Cardiac septum (tissue), 1 donor: ENCODE measurements at places on chromosomes 7 and 10. TPM values are rescaled to one million over a fixed set of nuclear protein-coding genes. Genes with fewer than 3 reads are reported as not detected.

WIPF3 gene
- total RNA-seq = 11.6 TPM

GRID1 gene
- 3.0 TPM for total RNA-seq

FRMD4A gene
- 23.7 TPM for total RNA-seq

ZNF735 gene
- not detected for total RNA-seq

PDZD7 gene
- 0.40 TPM for total RNA-seq

ZPBP gene
- total RNA-seq = not detected

VWA2 gene
- not detected for total RNA-seq

BEND7 gene
- 14.0 TPM for total RNA-seq

GRCh38 chr7:106522696-106523095, 138.3 kb downstream of the CCDC71L start:
- no peak for DNase-seq

DNA sequence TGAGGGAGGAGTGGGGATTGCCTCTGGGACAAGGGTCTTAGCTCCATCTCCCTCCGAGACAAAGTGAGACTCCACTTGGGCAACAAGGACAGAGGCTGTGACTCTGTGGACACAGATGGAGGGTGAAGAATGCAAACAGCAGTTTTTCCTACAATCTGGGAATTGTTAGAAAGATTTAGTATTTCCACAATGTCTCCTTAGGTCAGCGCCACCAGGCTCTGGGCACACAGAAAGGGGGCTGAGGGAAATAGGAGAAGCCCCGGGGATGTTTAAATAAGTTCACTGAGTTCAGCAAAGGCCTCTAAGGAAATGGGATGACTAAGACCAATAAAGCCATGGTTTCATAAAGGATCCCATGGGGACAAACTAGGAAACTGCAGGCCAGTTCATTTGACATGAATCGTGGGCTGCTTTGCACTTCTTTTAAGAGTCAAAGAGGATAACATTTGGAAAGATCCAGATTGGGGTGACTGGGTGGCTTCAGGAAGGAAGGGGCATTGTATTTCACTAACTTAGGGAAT, 219.8 kb upstream of the GLI3 start:
- DNase-seq = no peak

DNA sequence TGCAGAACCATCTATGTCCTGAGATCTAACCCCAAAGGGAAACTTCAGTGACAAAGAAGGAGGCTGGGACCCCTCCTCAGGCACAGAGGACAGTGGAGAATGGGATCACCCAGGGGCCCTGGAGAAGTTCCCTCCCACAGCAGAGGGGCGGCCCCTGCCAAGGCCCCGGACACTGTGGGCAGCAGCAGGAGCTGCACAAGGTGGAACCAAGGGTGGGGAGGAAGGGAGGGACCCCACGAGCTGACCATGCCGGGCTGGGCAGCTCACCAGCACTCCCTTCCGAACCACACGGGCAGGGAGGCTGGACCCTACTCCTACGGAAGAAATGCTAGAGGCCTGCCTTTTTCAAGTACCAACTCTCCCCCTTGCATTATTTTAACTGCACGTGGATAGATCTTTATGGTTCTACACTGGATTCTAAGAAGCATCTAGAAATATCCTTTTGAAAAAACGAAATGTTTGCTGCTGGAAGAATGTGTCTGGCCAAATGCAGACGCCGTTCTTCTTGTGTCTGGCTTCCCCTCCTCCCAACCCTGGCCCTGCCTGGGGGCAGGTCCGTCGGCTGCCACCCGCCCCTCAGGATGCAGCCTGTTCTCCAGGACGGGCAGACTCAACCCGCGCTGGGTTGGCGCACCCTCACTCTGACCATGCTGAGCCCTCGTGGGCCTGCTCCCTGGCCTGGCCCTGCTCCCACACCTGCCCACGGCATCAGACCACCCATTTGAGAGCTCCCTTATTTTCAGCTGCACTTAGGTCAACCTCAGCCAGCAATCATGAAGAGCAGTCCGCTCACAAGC, 193.9 kb downstream of the TCERG1L start:
- DNase-seq = no peak

DNA sequence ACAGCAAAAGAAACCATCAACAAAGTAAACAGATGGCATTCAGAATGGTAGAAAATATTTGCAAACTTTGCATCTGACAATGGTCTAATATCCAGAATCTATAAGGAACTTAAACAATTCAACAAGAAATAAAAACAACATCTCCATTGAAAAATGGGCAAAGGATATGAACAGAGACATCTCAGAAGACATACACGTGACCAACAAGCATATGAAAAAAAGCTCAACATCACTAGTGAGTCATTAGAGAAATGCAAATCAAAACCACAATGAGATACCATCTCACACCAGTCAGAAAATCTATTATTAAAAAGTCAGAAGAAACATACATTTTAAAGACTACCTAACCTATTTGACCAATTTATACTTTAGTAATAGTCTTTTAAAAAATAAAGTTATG, 571.3 kb upstream of the NRG3 start:
- DNase-seq = no peak

DNA sequence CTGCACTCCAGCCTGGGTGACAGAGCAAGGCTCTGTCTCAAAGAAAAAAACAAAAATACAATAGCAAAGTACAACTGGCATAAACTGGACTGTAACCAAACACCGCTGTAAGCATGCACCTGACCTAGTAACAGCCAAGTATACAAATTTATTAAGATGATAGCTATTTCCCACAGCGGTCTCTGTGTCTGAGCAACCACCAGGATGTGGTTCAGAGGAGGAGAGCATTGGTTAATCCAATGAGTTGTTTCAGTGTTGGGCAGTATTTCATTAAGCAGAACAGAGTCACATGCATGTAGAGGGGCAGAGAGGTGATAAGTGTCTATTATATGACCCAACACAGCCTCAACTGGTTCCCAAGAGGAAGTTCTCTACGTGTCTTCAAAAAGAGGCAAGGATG, 4.0 kb downstream of the SLC16A12 start:
- DNase-seq = no peak

GRCh38 chr7:156832195-156832877, 60.6 kb downstream of the LMBR1 start:
- no peak for DNase-seq

- DNase-seq = no peak
These were observed 133.1 kb downstream of the TFPI2 start for GRCh38 chr7:93757426-93757825.

DNA sequence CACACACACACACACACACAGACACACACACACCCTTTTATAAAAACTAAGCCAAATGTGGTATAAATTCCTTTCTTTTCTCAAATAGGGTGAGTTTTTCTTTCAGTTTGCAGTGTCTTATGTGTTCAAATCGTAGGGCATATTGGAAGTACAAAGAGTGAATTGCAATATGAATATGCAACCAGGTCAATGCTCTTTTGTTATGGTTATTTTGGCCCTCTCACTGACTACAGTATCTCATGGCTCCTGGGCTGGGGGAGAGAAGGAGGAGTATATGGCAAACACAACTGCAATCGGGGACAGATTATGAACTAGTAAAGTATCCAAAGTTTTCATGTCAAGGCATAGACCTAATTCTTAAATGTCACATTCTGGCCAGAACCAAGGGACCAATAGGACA, 301.9 kb downstream of the PLXDC2 start:
- no peak for DNase-seq

GRCh38 chr7:70582927-70583895, 548.7 kb upstream of the GALNT17 start:
- DNase-seq = no peak

- DNase-seq = no peak
These were observed 27.9 kb downstream of the CDH23 start for GRCh38 chr10:71424496-71425194.

DNA sequence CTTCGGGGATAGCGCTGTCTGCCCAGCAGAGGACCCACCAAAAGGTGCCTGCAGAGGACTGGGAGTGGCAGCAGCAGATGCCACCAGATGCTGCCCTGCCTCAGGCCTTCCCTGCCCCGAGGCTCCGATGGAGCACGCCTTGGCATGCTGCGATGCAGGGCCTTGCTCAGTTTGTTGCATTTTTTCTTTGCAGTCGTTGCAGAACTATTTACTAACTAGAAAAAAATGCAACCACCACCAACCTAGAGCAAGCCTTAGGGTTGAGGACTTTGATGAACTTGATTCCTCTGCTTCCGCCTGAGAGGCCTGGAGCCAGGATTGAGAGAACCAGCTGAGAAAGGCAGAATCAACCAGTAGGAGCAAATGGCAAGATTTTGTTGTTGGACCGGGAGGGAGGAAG, 585.6 kb upstream of the MKI67 start:
- no peak for DNase-seq

DNA sequence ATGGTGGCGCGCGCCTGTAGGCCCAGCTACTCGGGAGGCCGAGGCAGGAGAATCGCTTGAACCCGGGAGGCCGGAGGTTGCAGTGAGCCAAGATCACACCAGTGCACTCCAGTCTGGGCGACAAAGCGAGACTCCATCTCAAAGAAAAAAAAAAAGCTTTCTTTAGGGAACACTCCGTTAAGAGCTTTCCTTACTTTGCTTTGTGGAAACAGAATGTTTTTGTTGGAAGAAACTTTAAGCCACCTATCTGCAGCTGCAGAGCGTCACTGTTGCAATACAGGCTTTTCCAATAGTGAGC, 641 bp upstream of the TPK1 start:
- DNase-seq = no peak

- no peak for DNase-seq
These were observed 353.1 kb upstream of the LRRTM3 start for GRCh38 chr10:66572700-66573099.

DNA sequence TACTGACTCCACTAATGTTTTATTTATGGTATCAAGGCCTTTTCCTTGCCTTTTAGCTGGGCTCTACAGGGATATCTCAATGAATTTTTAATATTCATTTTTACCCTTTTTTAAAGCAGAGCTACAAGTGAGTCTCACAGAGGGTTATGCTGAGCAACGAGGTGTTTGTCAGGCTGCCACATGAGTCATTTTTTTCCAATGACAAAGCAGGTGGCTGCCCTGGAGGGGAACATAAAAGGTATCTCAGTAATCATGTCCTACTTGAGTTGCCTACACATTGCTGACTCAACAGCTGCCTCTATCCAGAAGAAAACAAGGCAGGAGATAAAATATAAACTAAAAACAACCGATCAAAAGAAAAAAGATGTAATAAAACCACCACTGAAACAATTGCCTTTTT, 1004.9 kb upstream of the POT1 start:
- DNase-seq = no peak

GRCh38 chr7:128131731-128132130, 100.5 kb upstream of the LRRC4 start:
- no peak for DNase-seq

DNA sequence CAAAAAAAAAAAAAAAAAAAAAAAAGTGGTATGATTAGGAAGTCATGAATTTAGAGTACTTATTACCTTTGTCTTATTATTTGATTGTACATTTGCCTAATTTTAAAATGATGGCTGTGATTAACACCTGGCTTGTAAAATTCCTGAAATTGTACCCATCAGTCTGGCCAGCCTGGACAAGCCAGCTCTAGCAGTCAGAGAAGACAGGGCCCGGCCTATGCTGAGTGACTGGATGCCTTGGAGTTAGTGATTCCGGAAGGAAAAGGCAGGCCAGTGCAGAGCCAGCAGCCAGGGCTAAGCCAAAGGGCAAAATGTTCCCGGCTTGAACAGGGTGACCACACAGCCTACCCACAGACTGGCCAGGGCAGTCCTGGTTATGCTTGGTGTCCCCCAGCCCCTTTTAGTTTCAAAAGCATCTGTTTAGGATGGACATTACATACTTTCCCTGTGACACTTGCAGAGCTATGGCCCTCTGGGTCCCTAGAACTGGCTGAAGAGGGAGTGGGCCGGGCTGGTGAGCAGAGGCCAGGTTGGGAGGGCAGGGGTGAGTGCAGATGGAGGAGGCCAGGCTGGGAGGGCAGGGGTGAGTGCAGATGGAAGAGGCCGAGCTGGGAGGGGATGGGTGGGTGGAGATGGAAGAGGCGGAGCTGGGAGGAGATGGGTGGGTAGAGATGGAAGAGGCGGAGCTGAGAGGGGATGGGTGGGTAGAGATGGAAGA, 61.7 kb downstream of the PROSER2 start:
- no peak for DNase-seq

DNA sequence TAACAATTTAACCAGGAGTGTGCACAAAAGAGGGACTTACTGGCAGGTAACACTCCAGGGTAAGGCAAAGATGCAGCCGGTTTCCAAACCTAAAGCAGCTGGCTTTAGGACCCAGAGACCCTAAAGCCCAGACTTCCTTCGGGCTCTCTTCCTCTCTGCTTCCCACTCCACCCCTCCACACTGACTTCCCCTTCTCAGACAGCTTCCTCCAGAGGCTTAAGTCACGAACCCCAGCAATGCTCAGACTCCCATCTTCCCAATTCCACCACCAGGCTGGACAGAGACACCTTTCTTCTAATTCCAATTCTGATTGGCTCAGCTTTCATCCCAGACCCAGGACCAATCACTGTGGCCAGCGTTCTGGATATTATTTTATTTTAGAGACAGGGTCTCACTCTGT, 24.8 kb downstream of the STYXL1 start:
- no peak for DNase-seq

- DNase-seq = no peak
These were observed 77.2 kb upstream of the PLXNA4 start for GRCh38 chr7:132653366-132653930.

GRCh38 chr10:129375171-129375570, 91.9 kb upstream of the MGMT start:
- DNase-seq = no peak

- DNase-seq = no peak
These were observed 46.5 kb upstream of the GLI3 start for GRCh38 chr7:42283553-42283952.

DNA sequence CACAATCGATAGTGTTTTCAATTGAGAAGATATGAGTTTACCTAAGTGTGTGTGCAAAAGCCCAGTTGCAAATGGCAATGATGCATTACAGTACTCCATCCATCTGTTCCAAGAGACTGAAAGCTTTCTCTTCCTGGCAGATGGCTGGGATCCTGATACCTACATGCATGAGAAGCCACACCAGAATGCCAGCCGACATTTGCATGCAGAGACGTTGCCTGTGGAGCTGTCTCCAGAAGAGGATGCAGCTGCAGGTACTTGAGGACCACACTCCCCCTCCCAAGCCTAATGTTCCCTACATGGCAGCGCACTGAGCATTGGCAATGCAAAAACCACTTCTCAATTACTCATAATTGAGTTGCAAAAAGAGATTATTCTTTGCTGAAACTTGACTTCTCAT, 332.1 kb downstream of the WDR11 start:
- no peak for DNase-seq

DNA sequence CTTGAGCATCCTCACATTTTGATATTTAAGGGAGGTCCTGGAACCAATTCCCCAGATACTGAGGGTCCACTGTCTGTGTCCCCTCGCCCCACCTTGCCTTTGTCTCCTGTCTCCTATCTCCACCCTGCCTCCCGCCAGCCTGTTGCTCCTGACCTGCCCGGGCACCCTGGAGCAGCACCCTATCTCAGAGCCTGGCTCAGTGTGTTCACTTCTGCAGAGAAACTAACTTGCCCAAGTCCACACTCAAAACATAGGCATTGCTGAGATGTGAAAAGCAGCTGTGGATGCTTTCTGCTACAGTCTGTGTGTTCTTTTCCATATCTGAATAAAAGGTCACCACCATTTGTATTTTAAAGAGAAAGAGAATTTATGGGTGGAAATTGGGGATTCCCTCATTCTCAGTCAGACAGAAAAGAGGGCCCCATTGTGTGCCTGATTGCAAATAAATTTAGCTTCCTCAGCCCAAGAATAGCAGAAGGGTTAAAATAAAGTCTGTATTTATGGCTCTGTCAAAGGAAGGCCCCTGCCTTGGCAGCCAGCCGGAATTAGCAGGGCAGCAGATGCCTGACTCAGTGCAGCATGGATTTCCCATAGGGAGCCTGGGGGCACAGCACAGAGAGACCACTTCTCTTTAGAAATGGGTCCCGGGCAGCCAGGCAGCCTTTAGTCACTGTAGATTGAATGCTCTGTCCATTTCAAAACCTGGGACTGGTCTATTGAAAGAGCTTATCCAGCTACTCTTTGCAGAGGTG, 161.3 kb downstream of the EGFR start:
- DNase-seq = no peak
